ENCODE measurements at places on chromosomes 7 and 10. TPM values are rescaled to one million over a fixed set of nuclear protein-coding genes. Genes with fewer than 3 reads are reported as not detected.
A peak's percentile ranks its signal among the peaks of the same experiment; 100 is the strongest.

DNA sequence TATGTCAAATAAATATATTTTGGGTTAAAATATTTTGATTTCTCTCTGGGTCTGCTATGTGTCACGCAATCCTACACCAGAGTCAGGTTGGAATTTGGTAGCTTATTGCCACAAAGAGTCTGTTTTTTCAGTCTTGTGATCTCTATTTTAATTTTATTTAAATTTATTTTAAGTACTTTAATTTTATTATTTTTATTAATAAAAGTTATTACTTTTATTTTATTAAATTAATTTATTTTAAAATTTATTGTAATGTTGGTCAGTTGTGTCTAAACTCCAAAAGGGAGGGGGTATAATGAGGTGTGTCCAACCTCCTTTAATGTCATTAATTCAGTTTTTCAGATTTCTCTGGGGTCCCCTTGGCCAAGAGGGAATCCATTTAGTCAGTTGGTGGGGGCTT lies 42.8 kb upstream of the RAB18 start:
- no peak for DNase-seq

- no peak for DNase-seq
These were observed 882 bp downstream of the ZNF282 start for GRCh38 chr7:149196151-149196704.

GRCh38 chr10:66671562-66671961 lies 254.3 kb upstream of the LRRTM3 start:
- peak; percentile 95 for DNase-seq

The MLXIPL gene
- under 0.01 TPM for total RNA-seq

GRCh38 chr7:105759670-105760550 lies 116.5 kb downstream of the ATXN7L1 start:
- peak; percentile 65 for DNase-seq

DNA sequence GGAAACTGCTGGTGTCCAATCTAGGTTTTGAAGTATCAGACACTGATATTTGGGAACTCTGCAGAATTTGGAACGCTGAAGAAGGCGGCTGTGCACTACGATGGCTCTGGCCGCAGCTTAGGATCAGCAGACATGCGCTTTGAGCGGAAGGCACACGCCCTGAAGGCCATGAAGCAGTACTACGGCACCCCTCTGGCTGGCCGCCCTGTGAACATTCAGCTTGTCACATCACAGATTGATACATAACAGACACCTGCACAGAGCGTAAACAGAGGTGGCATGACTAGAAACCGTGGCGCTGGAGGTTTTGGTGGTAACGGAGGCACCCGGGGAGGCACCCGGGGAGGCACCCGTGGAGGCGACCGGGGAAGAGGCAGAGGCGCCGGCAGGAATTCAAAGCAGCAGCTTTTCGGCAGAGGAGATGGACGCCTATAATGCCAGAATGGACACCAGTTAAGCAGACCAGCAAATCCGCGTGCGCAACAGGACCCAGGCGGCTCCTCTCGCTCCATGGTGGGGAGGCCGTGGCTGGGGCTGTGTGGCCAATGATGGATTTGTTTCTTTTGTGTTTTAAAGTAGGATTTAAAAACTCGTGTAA lies 22.2 kb upstream of the CCL24 start:
- DNase-seq = no peak

DNA sequence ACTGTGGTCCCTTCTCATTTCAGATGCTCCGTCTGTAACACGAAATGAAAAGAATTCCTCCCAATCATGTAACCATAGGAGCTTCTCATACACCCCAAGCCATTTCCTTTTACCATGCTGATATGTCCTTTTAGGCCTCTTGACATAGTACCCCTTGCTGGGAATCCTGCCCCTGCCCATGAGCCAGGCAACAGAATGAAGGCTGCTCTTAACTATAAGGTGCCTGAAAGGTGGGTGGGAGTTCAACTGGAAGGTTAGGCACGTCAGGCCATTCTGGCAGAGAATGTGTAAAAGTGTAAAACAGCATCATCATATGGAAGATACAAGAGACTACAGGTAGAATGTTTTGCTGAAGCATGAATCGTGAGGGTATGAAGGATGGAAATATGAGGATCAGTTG lies 22.5 kb downstream of the IL2RA start:
- DNase-seq = no peak

The TFPI2 gene
- 2.8 TPM for total RNA-seq

The CNPY1 gene
- not detected for total RNA-seq

DNA sequence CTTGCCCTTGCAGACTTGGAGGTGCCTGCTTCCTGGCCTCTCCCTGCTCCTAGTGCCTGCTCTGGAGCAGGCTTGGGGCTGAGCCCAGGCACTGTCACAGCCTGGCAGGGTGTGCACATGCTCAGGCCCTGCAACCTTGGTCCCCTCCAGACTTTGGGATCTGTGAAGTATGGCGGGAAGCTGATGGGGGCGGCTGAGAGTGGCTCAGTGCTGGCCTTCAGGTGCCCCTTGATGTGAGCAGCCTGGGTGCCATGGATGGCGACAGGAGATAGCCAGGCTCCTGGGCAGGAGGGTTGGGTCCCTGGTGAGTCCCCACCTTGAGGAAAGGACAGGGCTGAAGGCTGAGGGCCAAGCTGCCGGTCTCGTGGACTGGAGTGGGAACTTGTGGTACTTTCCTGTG lies 700.4 kb upstream of the KCND2 start:
- no peak for DNase-seq

The CPA1 gene
- total RNA-seq = not detected

DNA sequence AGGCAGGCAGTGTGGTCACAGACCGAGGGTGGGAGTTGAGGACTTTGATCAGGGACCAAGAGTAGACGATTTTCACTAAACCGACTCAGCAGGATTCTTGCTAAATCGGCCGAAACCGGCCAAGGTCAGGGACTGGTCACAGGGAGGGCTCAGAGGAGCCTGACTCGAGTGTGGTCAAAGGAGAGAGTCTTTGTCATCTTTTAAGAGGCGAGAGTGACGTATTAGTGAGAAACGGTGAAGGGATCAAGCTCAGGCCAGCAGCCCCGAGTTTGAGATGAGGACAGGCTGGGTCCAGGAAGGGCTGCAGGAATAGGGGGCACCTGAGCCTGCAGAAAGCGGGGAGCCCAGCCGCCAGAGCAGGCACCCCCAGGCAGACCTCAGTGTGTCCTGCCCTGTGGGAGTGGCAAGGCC lies 41.6 kb upstream of the FAM20C start:
- DNase-seq = no peak

DNA sequence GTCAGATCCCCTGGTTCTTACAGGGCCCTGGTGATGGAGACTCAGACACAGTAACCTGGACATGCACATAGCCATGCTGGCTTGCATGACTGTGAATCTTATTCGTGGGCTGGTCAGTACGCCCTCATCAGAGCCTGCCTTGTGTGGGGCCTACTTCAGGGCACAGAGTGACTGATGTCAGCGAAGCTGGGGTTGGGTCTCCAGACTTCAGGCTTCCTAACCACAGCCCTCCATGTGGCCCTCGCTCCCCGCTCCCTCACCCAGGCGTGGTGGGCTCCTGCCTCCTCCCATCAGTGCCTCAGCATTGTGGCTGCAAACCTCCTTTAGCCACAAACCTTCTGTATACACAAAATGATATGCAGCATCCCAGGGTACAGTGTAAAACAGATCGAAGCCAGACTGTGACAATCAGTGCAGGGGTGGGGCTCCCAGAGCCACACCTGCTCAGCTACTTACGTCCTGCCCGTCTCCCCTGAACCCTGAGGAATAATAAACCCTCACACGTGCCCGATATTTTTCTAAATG lies 7.1 kb upstream of the C10orf105 start:
- DNase-seq = no peak

GRCh38 chr7:102321351-102322201 lies 34.7 kb downstream of the SPDYE6 start:
- no peak for DNase-seq

DNA sequence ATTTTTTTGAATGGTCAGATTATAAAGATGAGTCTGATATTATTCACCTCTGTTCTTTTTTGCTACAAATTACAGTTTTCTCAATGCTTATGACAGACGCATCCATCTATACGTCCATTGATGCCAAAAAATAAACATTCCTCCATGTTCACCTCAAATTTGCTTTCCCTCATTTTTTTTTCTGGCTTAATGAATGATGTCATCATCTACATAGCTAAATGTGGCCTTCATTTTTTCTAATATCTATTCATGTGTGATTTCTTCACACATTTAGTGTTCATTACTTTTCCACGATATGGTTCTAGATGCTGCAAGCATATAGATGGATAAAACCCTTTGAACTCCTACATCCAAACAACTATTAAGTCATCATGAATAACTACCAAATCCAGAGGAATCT lies 163.1 kb downstream of the MAGI2 start:
- no peak for DNase-seq

- no peak for DNase-seq
These were observed 103.7 kb downstream of the MKI67 start for GRCh38 chr10:128022261-128023196.

The CALN1 gene
- not detected for total RNA-seq

The NDUFB8 gene
- total RNA-seq = 284 TPM

The CLRN3 gene
- not detected for total RNA-seq

DNA sequence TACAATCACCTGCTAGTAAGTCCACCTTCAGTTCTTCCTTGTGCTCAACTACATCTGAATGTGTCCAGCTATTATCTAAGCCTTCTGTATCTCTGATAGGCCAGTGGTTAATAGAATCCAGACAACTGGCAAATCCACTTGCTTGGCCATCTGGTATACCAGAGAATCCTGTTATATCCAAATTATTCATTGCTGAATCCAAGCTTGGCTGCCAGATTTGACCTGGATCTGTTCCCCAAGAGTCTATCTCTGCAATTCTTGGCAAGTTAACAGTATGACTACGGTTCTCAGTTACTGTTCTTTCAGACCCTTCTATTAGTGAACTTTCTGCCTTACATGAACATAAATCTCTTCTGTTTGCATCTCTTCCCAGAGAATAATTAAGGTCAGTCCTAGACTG lies 154.6 kb upstream of the TARP start:
- no peak for DNase-seq

The LRRC61 gene
- total RNA-seq = 8.2 TPM

The PDZD7 gene
- 0.13 TPM for total RNA-seq

The UBE2D1 gene
- total RNA-seq = 6.7 TPM

- DNase-seq = no peak
These were observed 516 bp downstream of the ZNHIT1 start for GRCh38 chr7:101218236-101219125.

DNA sequence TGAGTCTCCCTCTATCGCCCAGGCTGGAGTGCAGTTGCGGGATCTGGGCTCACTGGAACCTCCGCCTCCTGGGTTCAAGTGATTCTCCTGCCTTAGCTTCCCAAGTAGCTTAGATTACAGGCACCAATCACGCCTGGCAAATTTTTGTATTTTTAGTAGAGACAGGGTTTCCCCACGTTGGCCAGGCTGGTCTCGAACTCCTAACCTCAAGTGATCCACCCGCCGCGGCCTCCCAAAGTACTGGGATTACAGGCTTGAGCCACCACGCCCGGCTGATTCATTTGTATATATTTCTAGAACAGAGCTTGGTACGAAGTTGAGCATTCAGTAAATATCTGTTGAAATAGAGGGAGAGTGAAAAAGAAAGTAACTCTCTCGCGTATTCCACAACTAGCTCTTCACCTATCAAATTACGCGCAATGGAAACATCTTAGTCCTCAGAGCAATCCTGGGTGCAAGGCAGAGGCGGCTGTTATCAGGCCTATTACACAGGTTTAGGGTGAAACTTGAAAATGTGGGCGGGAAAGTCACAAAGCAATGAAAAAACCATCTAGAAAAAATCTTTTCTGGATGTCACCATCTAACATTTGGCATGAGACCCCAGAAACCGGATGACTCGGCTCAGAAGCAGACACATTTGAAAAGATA lies 707 bp upstream of the GHITM start:
- peak; percentile 11 for DNase-seq

The PPP1R17 gene
- not detected for total RNA-seq

Measured in bronchial epithelial cell (primary cell).